ENCODE measurements at places on chromosomes 13 and 19.
A peak's percentile ranks its signal among the peaks of the same experiment; 100 is the strongest.

GRCh38 chr13:106373989-106374572 lies 161.4 kb downstream of the EFNB2 start:
- DNase-seq, result peak; percentile 27

GRCh38 chr19:23273590-23274412 lies 23.6 kb upstream of the ZNF724 start:
- peak; percentile 96 for DNase-seq

GRCh38 chr13:41622432-41623429 lies 165.4 kb downstream of the RGCC start:
- DNase-seq, result no peak

- no peak for DNase-seq
Measured at GRCh38 chr13:46799139-46799538, 2.2 kb upstream of the ESD start.

DNA sequence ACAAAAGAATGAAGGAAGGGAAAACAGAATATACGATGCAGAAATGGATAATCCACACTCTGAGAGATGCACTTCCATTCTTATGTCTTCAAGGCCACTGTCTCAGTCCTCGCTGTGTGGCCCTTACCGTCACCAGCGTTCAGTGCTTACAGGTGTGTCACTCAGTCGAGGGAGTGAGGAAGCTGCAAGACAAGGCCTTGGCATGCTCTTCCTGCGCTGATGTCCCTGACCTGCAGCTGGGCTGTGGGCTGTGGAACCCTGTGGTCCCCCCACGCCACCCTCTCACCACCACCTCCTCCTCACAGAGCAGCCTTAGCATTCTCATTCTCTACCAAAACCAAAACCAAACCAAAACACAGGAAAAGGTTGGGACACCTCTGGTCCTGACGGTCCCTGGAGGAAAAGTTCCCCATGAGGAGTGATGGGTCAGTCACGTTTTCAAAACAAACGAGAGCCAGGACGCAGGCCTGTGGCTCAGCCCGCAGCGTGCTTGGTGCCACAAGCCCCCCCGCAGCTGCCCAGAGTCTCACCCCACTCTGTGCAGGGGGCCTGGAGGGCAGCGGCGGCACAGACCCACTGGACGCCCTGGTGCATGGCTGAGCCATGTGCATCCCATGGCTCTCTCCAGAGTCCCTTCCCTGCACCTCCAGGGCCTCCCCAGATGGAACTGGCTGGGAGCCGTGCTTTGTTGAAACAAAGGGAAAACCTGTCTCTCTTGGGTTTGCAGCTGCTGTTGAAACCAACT lies 48.2 kb upstream of the GPR183 start:
- DNase-seq, result no peak

DNA sequence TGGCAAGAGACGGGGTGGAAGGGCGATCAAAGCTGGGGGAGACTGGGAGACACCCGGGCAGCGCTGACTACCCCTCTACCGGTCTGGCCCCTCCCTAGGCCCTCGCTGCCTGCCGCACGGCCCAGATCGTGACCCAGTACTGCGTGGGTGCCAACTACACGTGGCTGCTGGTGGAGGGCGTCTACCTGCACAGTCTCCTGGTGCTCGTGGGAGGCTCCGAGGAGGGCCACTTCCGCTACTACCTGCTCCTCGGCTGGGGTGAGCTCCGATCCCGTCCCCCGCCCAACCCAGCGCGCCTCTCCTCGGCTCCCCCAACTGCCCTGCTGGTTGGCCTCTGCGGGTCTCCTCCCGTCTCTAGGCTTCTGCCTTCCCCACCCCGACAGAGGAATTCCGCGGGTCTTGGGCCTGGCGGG lies 8.8 kb downstream of the GIPR start:
- DNase-seq, result peak; percentile 42

Measured in right kidney (tissue), 9 donors.